GM20000 (cell line): ENCODE measurements at places on chromosomes 7 and 10.

- no peak for DNase-seq
Observed at GRCh38 chr7:1936531-1937251, 266.6 kb downstream of the ELFN1 start.

GRCh38 chr7:25886387-25887240 is 265.4 kb upstream of the NFE2L3 start:
- DNase-seq = no peak

DNA sequence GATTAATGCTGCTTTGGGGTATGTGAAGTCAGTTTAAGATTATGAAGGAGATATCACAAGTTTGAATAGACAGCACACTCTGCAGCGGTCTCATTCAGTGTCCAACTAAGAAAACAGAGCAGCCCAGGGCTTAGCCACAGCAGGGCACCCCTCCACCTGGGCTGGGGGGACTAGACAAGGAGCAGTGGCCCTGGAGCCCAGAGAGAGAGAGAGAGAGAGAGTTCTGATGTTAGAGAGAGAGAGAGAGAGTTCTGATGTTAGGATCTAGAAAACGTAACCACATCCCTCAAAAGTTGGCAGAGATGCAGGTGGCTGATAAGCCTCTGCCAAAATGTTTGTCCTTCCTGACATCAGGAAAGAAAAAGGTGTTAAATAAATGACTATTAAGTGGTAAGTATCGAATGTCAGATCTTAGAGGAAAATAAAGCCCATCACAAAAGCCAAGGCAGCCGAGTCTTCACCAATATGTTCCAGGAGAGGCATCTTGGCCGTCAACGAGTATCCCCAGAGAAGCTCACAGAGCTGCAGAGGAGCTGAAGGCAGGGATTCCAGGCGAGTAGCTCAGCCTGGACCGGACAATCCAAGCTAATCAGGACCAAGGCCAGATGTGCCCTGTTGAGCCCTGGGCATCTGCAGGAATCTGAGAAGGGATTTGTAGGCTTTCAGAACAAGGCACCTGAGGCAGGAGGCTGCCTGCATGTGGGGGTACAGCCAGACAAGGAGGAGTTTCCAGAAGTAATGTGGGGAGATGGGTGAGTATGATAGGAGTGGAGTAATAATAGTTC is 150.1 kb upstream of the TCF7L2 start:
- DNase-seq = no peak

DNA sequence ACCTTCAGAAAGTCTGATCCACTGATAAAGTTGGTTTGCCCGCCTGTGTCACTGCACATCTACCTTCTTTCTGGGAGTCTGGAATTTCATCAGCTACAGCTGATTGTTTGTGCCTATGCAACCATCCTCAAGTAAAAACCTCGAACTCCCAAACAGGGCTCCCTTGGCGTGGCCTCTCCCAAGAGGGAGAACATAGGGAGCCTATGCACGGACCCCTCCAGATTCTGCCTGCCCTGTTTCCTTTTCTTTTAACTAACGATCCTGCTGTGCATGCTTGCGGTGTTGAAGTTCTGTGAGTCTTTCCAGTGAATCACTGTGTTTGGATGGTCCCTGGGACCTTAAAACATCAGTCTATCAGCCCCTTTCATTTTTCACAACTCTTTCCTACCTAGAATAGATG is 226.9 kb upstream of the SEMA3D start:
- no peak for DNase-seq

GRCh38 chr7:99829524-99830160 is 1.8 kb downstream of the CYP3A43 start:
- DNase-seq = no peak

DNA sequence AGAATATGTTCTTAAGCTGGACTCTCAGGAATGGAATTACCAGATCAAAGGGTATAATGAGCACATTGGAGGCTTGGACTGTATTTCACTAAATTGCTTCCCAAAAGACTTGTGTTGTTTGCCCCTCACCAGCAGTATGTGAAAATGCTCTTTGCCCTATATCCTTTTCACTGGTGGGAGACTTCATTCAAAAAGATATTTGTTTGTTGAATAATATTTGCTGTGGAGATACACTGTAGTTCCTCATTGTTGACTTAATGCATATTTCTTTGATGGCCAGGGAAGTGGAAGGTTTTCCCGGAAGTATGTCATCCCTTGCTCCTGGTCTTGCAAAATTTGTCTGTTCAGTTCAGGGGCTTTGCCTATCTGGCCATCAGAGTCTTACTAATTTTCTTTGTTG is 19.4 kb downstream of the GSTO2 start:
- no peak for DNase-seq

DNA sequence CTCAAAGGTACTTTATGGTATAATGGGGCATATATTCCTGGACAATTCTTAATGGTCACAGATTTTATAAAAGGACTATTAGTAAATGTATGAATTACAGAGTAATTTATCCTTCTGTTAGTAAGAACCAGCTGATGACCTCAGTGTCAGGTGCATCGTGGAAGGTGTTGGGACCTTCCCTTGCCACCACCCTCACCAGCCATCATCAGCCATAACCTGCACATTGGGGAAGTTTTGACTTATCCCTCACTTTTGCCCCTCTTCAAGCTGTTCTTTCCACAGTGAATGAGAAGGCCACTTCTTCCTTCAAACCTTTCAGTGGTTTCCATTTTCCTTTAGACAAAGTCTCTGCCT is 52.2 kb downstream of the FIGNL1 start:
- no peak for DNase-seq

DNA sequence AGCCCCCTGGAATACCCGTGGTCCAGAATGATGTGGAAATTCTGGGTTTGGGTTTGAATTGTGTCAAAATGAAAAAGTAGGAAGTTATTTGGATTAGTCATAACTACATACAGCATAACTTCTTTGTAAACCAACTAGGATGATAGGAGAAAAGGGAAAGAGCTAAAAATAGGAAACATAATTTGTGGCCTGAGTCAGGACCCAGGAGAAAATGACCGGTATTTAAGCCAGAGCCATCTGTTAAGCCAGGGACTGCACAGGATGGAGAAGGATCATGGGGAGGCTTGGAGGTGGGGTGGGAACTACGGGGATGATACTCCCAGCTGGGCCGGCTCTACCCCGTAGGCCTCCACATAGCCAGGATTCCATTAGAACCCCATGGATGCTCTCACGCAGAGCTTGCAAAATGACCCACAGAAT is 98.6 kb downstream of the MYOF start:
- no peak for DNase-seq

DNA sequence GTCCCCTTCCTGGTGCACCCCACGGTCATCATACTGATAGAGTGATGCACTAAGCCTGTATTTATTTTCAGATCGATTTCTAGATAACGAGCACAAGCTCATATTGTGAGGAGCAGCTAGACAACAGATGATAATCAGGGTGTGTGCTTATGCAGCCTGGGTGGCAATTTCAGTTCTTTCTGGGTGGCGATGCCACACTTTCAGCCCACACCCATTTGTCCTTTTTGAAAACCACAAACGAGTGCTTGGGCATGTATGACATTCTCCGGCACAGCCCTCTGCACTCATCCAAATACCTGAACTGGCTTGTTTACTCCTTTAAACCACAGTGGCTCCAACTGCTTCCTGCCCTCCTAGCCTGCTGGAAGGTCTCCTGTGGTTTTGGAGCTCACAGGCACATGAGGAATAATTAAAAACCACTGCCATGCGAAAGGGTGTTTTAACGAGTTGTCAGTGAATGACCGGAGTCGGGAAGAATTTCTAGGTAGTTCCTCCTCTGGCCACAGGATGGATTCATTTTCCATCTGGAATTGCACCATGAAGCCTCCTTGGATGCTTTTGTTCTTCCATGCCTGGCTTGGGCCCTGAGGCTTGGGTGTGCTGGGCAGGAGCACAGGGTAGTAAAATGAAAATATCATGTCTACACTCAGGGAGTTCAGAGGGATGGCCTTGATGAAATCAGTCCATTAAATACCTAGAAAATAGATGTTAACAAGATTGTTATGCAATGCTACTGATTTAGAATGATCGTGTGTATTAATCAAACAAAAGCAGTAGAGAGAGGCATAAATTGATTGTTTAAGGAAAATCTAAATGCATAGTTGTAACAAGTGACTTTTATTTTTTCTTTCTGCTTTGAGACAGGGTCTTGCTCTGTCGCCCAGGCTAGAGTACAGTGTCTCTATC is 52.4 kb upstream of the ITGB1 start:
- DNase-seq = no peak
